ENCODE measurements at places on chromosomes 1 and 21.

DNA sequence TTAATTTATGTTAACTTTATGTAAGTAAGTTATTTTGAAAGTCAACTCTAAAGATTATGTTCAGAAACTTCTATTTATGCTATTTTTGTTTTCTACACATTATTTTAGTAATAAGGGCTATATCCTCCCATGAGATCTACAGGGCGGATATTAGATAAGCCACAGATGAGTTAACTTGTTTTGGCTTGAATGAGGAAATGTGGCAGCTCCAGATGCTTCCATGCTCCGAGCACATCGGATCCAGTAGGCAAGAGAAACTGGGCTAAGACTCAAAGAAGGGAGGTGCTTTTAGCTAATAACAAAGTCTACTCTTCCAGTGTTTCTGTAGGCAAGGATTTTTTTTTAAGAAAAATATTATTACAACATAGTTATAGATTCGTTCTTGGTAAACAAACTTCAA is 20.0 kb upstream of the LAMC1 start:
- no peak for DNase-seq

GRCh38 chr1:233281711-233282581 is 13.6 kb downstream of the PCNX2 start:
- DNase-seq = no peak

DNA sequence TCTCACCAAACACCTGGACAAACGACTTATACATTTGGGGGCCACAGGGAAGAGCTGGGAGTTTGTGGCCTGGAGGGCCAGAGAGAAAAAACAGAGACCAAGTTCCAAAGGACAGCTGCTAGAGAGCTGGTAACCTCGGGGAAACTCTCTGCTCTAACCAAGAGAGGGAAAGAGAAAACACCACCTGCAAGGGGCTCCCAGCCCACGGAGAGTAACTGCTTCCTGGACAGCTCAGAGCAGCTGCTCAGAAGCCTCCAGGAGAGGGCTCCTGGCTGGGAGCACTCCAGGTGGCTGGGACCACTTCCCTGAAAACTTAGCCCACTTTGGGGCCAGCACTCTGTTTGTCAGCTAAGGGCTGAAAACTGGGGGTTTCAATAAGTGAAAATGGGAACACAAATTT is 154.8 kb upstream of the GRIK3 start:
- no peak for DNase-seq

DNA sequence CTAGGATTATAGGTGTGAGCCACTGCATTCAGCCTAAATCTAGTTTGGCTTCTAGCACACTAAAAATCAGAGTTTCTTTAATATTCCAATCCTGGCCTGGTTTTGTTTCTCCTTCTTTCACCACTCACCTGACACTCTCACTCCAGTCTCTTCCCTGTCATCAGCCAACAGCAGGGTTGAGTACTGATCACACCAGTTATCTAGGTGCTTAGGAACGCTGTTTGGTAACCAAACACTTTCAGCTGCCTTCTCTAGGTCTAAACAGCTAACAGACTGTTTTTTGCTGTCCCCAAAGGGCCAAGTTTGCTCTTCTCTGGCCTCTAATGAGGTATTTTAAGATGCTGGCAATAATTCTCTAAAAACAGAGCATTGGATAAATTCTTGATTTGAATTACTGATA is 17.7 kb upstream of the FRRS1 start:
- no peak for DNase-seq

All from stimulated activated CD4-positive, alpha-beta T cell treated with anti-CD3 and anti-CD28 coated beads, TNF-alpha, amount 100 ng/mL, for 48 hours (primary cell).